ENCODE measurements at places on chromosomes 1 and 21.

GRCh38 chr1:166489670-166490436 lies 323.1 kb upstream of the FAM78B start:
- DNase-seq: peak; percentile 45

DNA sequence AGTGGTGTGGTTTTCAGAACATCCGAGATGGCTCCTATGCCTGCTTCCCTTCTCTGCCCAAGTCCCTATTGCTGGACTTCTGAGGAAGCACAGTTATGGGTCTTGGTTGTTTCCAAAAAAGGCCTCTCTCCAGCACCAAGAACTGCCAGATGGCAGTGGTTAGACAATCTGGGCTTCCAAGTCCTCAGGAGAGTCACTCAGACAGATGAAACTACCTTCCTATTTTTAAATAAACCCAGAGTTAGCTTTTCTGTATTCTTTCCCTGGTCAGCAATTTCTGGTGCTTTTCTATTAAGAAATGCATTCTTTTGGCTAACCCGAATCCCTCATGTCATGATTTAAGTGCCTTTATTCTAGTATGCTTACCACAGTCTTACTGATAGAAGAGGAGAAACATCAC lies 245.9 kb downstream of the PRDM2 start:
- no peak for DNase-seq

DNA sequence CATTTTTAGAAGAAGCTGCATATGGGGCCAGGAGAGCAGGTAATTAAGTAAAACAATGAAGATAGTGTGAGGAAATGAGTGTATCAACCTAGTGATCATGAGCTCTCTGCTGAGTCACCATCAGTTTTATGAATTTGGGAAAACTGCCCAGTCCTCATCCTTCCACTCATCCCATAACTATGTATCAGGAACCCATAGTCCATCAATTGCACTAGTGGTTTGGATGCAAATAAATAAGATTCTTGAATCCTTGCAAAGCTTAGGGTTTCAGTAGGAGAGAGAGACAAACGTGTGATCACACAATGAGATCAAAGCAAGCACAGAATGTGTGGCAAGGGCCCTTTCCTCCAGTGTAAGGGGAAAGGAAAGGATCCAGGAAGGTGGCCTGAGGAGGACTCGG lies 145.6 kb downstream of the ZZZ3 start:
- DNase-seq: no peak

- DNase-seq: no peak
Observed at GRCh38 chr1:224958490-224958889, 29.0 kb downstream of the DNAH14 start.

GRCh38 chr1:65477414-65478378 lies 57.2 kb downstream of the LEPR start:
- no peak for DNase-seq

- no peak for DNase-seq
Observed at GRCh38 chr1:89989799-89990198, 5.1 kb upstream of the ZNF326 start.

GRCh38 chr1:227543283-227544066 lies 19.9 kb upstream of the ZNF678 start:
- no peak for DNase-seq

DNA sequence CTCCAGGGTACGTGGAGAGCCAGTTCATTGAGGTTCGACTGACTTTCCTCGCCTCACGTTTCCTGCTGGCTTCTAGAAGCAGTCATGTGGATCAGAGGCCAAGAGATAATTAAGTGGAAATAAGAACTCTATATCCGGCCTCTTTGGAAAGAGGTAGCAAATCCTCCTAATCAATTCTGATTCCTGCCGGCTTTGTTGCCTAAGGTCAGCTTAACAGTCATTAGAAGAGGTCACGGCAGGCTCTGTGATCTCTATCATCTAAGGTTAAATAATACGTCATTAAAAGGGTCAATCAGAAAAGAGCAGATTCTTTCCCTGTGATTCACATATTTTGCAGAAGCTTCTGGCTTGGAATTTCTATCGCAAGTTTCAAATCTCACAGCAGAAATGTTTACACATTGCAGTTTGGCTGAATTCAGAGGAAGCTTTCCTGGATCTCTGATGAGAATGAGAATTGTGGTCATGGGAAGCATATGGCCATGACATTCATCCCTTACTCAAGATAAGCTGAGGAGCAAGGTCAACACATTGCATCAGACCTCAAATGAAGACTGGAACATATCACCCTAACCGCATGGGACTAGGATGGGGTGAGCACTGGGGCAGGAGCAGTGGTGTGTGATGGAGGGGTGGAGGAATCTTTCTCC lies 189.4 kb downstream of the PBX1 start:
- no peak for DNase-seq

DNA sequence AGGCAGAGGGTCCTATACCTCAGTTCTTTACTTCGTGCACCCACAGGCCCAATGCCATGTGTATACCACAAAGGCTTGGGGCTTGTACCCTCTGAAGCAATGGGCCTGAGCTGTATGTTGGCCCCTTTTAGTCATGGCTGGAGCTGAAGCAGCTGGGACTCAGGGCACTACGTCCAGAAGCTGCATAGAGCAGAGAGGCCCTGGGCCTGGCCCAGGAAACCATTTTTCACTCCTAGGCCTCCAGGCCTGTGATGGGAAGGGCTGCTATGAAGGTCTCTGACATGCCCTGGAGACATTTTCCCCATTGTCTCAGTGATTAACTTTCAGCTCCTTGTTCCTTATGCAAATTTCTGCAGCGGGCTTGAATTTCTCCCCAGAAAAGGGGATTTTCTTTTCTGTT lies 48.1 kb upstream of the VTCN1 start:
- DNase-seq: no peak

DNA sequence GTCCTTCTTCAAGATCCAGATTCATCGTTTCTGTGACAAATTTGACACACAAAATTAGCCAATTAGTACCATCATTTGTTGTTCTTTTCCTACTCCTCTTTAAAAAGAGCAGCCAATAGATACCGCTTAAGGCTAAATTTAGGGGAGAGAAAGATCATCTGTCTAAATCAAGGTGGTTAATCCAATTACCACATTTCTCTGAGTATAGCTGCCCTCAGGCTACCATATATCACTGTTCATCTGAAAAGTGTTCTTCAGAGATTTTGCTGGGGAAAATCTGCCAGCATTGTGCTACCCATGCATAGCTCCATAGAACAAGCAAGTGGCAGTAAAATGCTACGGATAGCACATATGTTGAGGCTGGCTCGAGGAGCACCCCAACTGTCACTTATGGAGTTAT lies 110.3 kb upstream of the ESRRG start:
- DNase-seq: no peak

- DNase-seq: peak; percentile 81
Observed at GRCh38 chr1:40344597-40344996, 27.5 kb upstream of the COL9A2 start.

- DNase-seq: no peak
Observed at GRCh38 chr1:62781841-62782543, 1.9 kb upstream of the ATG4C start.

GRCh38 chr1:68010090-68010489 lies 40.3 kb downstream of the DIRAS3 start:
- DNase-seq: no peak

DNA sequence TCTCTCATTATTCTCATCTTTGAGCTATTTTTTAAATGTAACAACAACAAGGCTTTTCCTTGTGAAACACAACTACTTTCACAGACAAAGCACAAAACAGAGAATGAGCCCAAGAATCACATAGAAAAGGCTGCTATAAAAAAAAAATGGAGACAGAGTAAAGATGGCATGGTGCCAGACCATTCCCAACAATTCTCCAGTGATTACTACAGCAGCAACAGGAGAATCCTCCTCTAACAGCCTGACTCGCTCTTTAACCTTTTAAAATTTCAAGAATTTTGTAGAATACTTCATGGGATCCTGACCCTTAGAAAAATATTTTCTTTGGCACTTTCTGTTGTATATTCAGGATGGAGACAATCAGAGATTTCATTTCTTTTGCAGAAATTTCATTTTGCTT lies 3.8 kb upstream of the BCAS2 start:
- no peak for DNase-seq
